ENCODE measurements at places on chromosomes 4 and X.

DNA sequence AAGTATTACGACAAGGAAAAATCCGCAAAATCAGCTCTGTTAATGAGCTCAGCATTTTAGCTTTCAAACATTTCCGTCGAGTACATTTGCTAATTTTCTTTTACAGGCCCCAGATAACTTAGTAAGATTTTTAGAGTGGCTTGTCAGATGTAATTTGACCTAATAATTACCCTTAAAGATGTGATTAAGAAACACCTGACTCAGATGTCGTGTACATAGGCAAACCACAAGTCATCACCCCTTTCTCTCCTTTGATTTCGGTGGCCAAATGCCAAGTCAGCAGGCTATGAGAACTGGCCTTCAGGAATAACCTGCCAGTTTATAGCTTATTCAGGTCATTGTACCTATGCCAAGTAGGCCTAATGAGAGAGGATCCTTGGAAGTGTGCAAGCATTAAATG is 369.6 kb downstream of the PCDH7 start:
- DNase-seq = no peak

DNA sequence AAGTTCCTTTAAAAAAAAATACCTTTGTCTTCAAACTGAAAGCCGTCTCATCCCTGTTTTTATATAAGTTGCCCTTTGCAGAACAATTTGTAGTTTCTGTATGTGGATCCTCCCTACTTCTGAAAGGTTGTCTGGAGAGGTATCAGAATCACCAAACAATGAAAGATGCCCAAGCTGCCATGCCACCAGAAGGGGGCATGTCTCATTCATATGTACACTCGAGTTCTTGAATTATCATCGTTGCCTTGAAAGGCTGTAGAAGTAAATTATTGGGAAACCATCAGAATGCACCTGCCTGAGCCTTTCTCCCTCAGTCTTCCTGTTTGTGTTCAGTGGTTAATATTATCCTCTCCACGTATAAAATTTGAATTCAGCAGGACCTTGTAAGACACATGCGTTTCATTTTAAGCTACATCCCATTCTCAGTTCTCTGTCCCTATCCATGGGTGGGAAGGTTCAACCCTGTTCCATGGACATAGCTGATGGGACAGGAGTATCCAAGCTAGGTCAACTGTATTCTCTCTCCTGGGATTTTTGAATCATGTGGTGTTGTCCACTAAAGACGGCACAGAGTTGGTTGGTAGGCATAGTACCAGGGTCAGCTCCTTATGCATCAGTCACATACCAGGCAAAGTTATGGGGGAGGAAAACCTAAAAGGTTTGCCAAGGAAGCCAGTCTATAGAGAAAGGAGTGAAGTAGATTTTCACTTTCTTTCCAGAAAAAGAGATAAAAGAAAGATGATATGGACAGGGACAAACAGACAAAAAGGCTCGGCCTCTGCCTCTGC is 24.0 kb downstream of the GALNT7 start:
- no peak for DNase-seq

DNA sequence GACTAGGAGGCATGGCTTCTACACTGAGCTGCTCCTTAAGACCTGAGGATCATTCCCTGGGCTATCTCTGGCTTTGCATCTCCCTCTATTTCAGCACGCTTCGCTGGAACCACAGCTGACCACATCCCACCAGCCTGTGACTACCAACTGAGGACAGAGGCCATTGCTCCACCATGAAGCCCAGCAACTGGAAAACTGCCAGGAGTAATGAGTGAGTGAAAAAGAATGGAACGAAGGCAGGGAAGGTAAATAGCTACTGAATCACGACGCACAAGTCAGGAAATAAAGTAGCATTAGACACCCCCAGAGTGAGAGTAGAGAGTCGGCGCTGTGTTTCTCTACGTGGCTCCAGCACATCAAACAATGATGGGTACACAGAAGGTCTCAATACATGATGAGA is 314.7 kb downstream of the LDB2 start:
- no peak for DNase-seq

GRCh38 chr4:153722036-153722435 is 37.8 kb downstream of the RNF175 start:
- DNase-seq = no peak

DNA sequence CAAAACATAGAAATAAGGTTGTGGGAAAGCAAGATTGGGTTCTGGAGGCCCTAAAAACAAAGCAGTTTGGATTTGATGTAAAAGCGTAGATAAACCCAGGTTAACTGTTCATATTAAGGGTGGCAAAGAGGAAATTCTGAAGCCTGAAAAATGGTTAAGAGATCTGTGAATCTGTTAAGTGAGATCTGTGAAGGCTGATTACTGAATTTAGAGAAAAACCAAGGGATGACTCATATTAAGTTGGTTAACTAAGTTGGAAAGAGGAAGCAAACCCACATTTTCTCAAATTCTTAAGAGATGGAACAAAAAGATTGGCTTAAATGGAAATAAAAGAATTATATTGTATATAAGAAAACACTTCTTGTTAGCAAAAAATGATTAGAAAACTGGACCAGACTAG is 22.8 kb downstream of the GPAT3 start:
- DNase-seq = no peak

- DNase-seq = no peak
These were observed at the start of gene PNMA3 for GRCh38 chrX:153055871-153056749. Gene PNMA3 (plus strand): TSS chrX:153056470. CDS start chrX:153057056, 586 bp downstream.

- DNase-seq = peak; percentile 70
These were observed 22.1 kb downstream of the TMEM131L start for GRCh38 chr4:153488006-153488891.

GRCh38 chr4:76955182-76955581 is 5.6 kb downstream of the SEPTIN11 start:
- DNase-seq = no peak
